ENCODE measurements at places on chromosomes 3 and 15.

GRCh38 chr3:141557961-141558706, 71.3 kb downstream of the RASA2 start:
- no peak for DNase-seq

- no peak for DNase-seq
These were observed 129.9 kb upstream of the UBE3A start for GRCh38 chr15:25568751-25569150.

- no peak for DNase-seq
These were observed 146.4 kb downstream of the IGF1R start for GRCh38 chr15:98794748-98795147.

- no peak for DNase-seq
These were observed 48.6 kb downstream of the WDR72 start for GRCh38 chr15:53710906-53711305.

DNA sequence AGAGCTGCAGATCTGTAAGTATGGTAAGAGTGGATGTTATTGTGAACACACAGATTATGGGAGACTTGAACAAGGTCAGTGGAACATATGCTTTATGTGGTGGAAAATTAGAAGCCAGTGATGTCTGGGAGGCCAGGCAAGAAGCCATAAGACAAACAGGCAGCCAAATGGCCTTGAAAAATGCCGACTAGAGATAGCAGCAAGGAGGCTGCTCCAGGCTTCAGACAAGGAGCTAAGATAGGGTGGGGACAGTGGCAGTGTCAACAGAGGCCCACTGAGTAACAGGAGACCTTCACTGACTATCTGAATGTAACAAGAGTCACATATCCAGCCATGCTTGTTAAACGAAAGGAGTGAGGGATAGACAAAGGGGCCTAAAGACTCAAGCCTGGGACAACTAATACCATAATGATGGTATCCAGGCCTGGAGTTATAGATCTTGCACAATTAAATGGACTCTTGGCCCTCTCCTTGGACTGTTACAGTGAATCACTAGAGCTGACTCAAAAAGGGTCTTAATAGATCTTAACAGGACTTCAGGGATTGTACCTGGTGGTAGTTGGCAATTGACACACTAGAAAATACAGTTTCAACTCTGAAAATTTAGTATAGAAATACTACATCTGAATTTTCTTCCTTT, 50.6 kb downstream of the CFAP20DC start:
- no peak for DNase-seq

GRCh38 chr3:195044411-195044810, 226.5 kb downstream of the XXYLT1 start:
- DNase-seq = no peak

DNA sequence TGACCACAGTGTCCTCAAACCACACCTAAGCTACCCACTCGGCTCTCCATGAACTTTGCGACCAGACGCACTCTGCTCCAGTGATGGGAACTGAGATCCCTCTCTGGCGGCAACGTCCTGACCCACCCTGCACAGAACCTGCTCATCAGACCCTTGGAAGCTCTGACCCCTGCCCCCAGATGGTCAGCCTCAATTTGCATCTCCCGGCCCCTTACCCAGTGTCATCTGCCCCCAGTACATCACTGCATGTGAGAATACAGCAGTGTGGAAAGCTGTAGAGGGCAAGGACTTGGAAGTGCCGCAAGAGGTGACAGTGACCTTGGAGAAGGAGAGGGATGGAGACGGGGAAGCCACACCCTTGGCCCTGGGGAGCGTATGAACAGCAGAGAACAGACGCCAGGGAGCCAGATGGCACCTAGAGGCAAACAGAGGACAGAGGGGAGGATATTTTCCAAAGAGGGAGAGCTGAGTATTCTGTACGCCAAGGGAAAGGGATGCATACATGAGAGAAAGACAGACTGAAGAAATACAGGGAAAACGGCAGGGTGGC, 192.0 kb downstream of the XXYLT1 start:
- no peak for DNase-seq

DNA sequence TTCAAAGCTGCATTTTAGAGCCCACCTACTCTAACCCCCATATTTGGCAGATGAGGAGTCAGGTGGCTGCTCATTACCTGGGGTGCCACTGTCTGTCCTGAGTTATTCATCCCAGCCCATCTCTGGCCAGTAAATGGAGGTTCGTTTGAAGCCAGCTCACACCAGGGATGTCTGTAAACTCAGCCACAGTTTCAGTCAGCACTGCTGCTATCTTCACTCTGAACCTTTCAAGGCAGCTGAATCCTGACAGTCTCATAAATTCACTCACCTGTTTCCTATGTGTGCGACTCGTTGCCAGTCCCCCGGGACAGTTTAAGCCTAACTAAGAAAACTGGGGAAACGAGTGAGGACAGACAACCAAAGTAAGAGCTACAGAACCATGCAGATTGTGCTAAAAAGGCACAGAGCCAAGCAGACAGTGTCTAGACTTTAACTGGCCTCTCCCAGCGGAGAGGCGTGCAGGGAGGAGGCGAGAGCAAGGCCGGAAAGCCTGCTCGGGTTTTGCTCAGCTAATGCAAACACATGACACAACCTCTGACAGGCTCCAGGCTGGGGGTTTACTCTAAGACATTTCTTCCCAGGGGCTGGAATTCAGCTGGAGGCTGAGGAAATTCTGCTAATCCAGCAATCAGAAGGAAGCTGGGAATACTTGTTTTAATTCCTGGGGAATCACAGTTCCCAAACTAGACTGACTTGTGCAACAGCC, 12.0 kb downstream of the FSTL1 start:
- DNase-seq = no peak

DNA sequence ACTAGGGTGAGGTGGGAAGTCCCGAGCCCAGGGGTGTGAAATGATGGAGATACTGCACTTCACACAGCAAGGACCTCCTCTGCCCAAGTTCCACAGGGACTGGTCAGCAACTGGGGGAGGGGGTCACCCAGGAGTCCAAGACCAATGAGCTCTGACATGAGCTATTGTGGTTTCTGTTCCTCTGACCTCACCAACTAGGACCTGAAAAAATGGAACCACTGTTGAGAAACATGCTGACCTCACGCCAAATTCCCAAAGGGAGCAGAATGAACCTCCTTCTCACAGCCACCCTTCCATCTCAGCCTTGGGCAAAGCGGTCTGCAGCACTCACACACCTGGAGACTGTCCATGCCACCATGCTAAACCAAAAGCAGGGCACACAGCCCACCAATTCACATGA, 69.3 kb downstream of the LRIG1 start:
- no peak for DNase-seq

DNA sequence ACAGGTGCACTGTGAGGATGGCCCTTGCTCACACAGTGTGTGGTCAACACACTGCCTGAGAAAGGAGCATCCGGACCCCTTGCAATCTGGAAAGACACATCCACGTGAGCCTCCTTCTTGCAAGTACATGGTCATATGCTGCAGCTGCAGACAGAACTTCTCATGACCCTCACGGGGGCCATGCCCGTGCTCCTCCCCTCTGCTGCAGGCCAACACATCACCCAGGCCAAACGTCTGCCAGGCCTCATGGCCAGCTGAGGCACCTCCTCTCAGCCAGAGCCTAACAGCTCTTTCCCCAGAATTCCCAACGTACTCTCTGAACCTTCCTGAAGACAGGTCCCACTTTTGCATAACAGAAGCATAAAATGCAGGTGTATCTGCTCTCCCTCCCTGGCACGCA, 25.3 kb downstream of the SLC41A3 start:
- DNase-seq = no peak

GRCh38 chr3:187016639-187017345, 86.5 kb downstream of the ST6GAL1 start:
- DNase-seq = no peak

DNA sequence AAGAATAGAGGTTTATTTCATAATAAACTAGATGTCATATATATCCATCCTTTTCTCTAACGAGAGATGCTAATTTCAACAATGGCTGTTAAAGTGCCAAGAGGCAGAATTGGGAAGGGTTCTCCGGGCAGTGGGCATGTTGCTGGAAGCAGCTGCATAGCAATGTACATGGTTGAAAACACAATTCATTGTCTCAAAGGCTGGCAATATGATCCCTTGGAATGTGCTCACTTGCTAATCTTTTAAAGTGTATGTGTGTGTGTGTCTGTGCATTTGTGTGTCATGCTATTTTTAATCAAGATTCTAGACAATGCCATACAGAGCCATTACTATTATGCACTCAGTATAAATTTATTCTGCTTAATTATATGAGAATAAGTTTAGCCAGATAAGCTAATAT, 1020.3 kb downstream of the NAALADL2 start:
- no peak for DNase-seq

DNA sequence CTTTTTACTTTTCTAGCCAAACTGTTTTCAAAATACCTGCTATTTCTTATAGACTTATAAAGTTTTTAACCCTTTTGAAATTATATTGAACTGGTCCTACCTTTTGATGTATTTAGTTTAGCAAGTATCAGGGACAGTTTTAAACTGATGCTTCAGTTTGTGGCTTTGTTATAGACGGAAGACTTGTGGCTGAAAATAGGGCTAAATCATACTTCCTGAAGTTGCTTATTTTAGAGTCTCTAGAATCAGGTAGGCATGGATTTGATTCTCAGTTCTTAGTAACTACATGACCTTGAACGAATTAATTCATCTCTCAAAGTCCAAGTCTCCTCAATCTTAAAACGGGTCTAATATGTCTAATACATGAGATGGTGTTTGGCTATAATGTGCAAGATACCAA, 322.8 kb downstream of the RAP2B start:
- DNase-seq = no peak

DNA sequence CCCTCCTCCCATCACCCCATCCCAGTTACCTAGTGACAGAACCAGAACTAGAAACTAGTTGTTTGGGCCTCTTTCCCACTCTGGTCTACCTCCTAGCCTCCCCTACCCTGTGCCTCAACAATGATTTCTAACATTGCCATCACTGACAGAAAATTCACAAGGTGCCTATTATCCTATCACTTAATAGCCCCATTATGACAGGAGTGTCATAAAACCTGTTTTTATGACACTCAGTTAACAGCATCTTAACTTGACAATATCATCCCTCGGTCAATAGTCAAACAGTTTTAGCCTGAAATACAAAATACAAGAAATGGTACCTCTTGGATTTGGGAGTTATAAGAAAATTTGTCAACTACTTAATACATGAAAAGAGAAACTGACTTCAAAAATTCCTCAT, 46.5 kb downstream of the ULK4 start:
- DNase-seq = no peak

GRCh38 chr3:66934725-66935124, 63.4 kb upstream of the KBTBD8 start:
- DNase-seq = no peak

- no peak for DNase-seq
These were observed 2.9 kb upstream of the RASGRF1 start for GRCh38 chr15:79093352-79093935.

GRCh38 chr3:122623031-122623829, 45.8 kb downstream of the PARP15 start:
- no peak for DNase-seq

DNA sequence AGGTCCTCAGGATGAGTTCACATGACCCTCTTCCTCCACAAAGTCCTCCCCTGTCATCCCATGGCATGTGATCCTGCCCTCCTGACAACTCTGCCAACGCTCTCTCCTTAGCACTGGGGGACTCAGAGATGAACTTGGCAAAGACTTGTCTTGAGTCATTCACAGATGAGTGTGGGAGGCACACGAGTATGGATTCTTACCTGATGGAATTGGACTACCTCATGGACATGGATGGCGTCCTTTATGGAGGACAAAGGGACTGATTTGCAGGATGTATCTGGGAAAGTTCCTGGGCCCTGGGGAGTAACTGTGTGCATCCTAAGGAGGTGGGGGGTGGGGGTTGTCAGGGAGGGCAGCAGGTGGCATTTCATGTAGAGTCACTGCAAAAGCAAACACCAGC, 38.2 kb upstream of the TOPBP1 start:
- no peak for DNase-seq

DNA sequence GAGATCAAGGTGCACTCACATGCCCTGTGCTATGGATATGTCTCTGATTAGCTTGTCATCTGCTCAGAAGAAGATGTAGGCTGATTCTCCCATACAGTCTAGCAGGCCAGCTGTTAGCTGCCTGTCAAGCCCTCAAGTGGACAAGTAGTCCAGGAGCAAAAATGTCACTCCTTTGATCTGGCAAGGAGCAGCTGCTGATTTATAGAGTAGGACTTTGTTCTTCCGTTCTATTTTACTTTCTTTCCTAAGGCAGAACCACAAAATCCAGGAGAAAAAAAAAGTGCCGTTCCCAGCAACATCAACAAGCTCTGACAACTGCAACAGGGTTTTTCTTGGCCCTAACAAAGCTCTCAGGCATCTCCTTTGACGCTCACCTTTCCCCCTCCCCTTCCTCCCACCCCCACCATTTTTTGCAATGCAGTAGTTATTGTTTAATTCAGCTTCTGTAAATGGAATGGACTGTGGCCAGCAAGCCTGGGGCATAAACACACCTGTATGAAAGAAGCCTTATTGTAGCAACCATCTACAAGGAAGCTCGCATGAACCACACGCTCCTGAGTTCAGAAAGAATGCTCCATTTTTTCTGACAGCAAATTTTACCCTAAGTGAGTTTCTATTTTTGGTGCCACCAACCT, 196.3 kb downstream of the MEIS2 start:
- DNase-seq = no peak

- no peak for DNase-seq
These were observed 197.3 kb downstream of the OPA1 start for GRCh38 chr3:193790086-193790990.

- DNase-seq = no peak
These were observed 293.7 kb downstream of the FHIT start for GRCh38 chr3:60957541-60957940.

DNA sequence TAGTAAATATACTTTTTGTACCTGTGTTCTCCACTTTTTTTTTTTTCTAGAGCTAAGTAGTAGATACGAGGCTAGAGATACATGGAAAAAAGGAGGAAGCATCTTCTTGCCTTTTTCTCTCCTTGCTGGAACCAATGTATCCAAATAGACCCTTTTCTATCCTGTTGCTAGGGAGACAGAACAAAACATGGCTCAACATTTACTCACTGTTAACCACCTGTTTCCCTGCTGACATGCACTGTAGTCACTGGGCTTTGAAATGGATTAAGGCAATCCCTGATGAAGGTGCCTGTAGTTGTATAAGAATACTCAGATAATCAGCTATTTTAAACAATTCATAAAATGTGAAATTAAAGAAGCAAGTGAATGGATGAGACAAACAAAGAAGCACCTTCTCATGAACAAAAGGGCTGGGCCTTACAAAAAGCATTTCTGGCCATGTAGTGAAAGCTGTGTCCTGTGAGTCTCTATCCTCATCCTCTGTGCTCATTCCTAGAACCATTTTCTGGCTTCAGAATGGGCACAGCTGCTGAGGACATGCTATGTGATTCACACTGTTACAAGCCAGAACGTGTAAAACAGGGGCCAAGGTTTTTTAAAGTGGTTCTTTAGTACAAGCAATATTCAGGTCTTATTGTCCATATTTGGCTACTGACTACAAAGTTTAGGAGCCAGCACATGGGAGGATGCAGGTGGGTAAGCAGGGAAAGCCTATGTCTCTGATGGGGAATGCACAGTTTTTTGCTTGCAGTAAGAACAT, 100.4 kb upstream of the NDN start:
- DNase-seq = no peak

GRCh38 chr15:60720493-60721256, 241.7 kb upstream of the ICE2 start:
- DNase-seq = no peak
